ENCODE measurements at places on chromosomes 1 and 21.

- no peak for DNase-seq
These were observed 14.1 kb upstream of the TMEM240 start for GRCh38 chr1:1554550-1554925.

GRCh38 chr1:231395076-231395997 is 26.8 kb downstream of the EGLN1 start:
- DNase-seq, result no peak

- no peak for DNase-seq
These were observed 11.3 kb downstream of the SMIM1 start for GRCh38 chr1:3783651-3784474.

DNA sequence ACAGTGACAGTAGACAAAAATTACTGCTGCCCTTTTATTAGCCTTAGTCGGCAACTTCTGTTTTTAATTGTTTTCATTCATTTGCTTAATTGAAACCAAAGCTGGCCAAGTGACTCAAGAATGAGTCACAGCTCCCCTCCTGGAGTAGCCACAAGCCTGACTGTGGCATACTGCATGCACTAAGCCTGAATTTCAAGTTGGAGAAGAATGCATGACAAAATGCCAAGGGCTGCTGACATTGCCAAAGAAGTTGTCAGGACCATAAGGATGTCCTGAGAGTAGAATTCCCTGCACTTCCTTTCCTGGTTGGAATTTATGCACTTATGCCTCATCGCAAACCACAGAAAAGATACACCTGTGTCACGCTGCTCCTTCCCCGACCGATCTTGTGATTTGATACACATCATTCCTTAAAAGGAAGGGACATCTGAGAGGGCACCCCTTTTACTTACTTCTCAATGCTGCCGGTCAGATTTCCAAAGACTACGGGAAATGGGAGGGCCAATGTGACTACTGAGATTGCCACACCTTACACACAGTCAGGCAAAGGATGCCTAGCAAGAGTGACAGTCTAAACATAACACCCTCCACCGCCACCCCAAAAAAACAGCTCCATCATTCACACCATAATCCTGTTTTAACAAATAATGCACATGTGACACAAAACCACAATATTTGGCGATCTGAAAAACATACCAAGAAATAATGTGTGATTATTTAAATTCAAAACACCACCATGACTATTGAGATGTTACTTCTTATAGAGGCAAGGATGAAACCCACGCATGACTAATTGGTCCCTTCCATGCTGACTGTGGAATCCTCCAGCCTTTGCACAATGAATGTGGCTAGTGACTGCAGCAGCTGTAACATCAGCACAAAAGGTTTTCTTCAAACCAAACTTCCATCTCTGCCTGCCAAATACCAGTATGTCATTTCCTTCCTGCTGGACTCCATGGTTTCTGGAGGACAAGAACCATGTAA is 28.2 kb downstream of the VAV3 start:
- no peak for DNase-seq

GRCh38 chr1:115142616-115143015 is 53.3 kb upstream of the TSPAN2 start:
- no peak for DNase-seq

DNA sequence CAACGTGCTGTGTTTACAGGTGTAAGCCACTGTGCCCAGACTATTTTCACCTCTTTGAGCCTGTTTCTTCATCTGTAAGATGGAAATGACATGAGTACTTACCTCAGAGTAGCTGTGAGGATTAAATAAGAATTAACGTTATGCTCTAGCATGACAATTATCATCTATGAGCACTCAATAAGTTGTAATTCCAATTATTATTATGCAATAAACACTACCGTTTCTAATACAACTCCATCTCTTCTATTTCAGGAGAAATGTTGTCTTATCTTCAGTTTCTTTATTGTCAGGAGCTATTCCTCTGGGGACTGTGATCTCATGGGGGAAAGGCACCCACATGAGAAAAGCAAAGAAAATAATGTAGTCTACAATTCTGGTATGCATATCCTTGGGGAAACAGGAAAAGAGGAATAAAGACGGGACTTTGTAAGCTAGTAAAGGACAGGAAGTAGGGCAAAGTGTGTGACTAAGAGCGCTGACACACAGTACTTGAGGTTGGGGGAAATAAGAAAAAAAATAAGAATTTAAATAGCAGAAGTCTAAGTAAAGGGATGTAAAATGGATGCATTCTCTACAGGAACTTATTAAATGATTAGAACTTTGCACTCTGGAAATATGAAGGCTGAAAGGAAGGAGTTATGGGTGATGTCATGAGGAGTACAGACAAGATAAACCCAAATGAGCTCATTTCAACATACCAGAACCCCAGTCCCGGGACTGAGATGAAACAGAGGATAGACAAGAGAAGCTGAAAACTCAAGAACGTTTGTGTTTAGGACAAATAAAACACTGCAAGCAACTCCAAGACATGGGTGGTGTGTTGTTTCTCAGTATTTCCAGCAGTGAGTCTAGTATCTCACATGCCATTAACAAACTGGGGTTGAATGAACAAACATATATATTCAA is 9.8 kb downstream of the PHC2 start:
- no peak for DNase-seq

DNA sequence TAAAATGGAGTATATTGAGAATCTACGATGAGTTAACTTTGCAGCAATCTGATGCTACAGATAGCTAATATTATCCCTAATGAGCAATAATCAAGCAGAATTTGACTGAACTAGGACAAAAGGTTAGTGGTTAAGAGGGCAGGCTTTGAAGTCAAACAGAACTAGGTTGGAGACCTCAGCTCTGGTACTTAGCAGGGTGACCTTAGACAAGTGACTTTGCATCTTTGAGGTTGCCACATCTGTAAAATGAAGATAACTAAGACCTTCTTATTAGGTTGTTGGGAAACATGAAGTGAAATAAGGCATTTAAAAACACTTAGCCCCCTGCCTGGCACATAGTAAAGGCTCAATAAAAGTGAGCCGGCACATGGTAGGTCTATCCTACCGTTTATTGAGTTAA is 4.3 kb upstream of the FUCA1 start:
- no peak for DNase-seq

- no peak for DNase-seq
These were observed 151.7 kb upstream of the NEGR1 start for GRCh38 chr1:72434070-72434469.

DNA sequence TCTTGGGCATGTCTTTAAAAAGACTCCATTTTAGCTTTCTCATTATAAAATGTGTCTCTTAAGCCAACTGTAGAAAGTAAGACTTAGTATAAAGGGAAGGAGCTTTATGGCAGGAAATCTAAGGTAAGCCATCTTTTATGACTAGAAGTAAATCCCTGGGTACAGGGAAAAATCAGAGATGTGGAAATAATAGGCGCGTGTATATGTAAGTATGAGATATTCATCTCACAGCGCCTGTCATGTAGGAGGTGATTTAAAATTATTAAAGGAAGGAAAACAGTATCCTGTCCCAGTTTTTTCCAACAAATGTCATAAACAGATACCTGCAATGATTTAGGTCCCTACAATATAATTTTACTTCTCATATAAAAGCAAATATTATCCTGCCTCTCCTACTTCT is 35.0 kb upstream of the IRF2BP2 start:
- DNase-seq, result no peak

GRCh38 chr1:12294076-12294475 is 64.2 kb downstream of the VPS13D start:
- DNase-seq, result no peak

DNA sequence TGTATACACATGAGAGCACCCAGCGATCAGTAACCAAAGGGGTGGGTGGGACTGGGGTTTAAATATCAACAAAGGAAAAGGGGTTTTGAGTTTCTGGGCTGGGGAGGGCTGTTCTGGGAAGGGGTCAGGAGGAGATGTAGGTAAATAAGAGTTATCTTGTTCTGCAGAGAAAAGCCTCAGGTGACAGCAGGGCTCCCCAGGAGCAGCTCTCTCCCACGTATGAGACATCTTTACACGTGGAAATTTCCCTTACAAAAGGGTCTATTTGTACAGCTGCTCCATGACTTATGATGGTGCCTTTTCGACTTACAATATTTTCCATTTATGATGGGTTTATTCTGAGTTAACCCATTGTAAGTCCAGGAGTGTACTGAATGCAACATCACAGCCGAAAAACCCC is 16.3 kb upstream of the PADI2 start:
- no peak for DNase-seq

Data from spinal cord (tissue), 10 donors.